ENCODE measurements at places on chromosomes 16 and 17. TPM values are rescaled to one million over a fixed set of nuclear protein-coding genes. Genes with fewer than 3 reads are reported as not detected.

WNT9B gene
- 0.14 TPM for total RNA-seq

LRRC75A gene
- total RNA-seq, result 7.0 TPM

MRPL10 gene
- 38.9 TPM for total RNA-seq

NR1D1 gene
- 34.7 TPM for total RNA-seq

C1QL1 gene
- total RNA-seq, result 3.2 TPM

DNA sequence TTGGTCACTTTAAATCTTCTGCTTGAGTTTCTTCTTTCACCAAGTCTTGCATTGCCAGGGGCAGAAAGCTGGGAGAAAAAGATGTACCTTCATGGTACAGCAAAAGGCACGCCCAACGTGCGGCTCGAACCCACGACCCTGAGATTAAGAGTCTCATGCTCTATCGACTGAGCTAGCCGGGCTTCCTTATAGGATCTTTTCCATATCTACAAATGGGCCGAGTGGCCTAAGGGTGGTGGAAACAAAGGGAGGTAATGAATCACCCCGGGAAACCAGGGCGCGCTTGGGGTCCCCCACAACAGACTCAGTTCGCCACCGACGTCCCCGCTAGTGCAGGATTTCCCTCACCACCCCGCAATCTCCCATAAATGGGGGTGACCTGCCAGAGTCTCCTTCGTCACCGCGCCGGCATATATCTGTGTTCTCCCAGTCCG, 7.5 kb upstream of the OR1F1 start:
- DNase-seq, result no peak

GRCh38 chr16:71424626-71425025, 17.2 kb downstream of the TLE7 start:
- no peak for DNase-seq

GRCh38 chr17:47220531-47220999, 11.4 kb downstream of the MYL4 start:
- no peak for DNase-seq

DNA sequence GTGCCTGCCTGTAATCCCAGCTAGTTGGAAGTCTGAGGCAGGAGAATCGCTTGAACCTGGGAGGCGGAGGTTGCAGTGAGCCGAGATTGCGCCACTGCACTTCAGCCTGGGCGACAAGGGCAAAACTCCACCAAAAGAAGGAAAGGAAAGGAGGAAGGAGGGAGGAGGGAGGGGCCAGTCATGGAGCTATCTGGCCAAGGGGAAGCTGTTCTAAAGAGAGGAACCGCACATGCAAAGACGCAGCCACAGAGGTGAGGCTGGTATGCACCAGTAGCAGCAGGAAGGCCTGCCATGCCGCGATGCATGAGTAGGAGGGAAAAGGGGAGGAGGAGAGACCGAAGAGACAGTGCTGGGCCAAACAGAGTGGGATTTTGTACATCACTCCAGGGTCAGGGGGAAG, 35.9 kb downstream of the HSBP1 start:
- no peak for DNase-seq

DNA sequence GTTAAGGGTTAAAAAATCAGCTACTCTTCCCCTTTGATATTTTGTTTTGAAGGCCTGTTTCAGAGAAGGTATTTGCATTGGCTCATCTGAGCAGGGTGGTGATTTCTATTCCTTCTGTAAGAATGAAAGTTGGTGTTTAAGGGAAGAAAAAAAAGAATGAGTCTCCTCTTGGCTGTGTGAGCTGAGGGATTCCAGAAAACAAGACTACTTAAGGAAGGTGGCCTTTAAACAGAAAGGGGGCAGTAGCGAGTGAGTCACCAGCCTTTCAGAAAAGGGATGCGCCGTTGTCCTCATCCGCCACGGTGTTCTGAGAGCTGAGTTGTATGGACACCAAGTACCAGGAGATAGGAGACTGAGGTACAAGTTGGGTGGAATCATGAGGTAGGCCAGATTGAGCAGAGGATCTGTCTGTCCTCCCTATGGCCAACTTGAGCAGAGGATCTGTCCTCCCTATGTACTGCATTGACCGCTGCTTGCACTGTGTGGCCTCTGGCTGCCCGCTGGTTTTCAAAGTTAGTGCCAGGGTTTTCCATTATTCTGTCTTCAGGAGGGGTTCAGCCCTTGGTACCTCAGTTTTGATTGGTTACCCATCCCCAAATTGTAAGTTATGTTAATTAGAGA, 8.2 kb downstream of the PRKCA start:
- no peak for DNase-seq

- no peak for DNase-seq
Observed at GRCh38 chr16:77403732-77404131, 31.1 kb downstream of the ADAMTS18 start.

- peak; percentile 57 for DNase-seq
Observed at GRCh38 chr16:88920618-88921590, 54.4 kb upstream of the PABPN1L start.
